ENCODE measurements at places on chromosomes 3 and 15.
A peak's percentile ranks its signal among the peaks of the same experiment; 100 is the strongest.

DNA sequence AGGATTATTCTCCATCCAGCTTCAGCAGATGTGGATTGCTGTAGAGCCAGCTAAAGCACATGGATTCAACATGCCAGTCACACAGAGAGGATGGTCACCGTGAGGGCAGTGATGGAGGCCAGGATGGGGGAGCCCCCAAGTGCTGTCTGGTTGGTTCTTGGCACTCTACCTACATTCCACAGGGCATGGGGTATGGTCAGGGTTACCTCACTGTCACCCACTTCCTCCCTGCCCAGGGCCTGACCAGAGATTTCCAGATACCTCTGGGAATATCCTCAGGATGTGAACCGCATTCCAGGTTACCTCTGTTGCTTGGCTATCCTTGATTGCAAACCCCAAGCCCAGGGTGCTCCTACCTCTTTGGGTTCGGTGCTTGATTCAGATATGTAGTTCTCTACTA is 147.3 kb upstream of the TRIM42 start:
- no peak for DNase-seq

GRCh38 chr3:195401943-195402342 is 40.9 kb downstream of the ACAP2 start:
- no peak for DNase-seq

- DNase-seq = no peak
Observed at GRCh38 chr3:168884353-168884903, 779.1 kb downstream of the MECOM start.

- DNase-seq = no peak
Observed at GRCh38 chr3:49415931-49416601, 3.8 kb downstream of the TCTA start.

DNA sequence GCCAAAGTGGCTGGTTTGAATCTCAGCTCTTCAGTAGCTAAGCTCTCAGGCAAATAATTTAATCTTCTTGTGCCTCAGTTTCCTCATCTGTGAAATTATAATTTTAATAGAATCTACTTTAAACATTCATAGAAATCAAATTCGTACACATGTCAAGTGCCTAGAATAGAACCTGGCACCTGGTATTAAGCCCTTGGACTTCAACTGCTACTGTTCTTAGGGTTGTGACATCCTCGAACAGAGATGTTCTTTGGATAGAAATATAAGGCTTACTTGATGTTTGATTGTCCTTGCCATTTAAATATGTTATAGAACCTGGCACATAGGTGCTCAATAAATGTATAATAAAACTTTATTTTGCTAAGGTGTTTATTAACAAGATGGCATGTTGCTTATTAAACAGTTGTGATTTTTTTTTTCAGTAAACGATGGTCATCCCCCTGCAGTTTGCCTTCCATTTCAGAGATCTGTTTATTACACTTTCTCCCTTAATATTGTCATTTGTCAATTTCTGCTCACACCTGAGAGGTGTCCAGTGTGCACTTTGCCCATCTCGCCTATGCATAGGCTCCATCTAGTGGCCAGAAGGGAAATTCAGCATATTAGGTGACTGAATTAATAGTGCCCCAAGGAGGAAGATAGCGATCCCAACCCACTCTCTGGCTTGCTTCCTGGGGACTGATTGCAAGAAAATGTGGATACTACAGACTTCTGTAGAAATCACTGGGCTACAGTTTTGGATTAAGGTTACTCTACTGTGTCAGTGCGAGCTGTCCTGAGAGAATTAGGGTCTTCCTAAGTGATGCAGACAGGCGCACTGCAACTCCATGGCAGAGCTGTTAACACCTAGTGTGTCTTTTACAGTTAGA is 10.7 kb downstream of the IGF1R start:
- no peak for DNase-seq

GRCh38 chr3:2041931-2042330 is 56.7 kb upstream of the CNTN4 start:
- DNase-seq = no peak

DNA sequence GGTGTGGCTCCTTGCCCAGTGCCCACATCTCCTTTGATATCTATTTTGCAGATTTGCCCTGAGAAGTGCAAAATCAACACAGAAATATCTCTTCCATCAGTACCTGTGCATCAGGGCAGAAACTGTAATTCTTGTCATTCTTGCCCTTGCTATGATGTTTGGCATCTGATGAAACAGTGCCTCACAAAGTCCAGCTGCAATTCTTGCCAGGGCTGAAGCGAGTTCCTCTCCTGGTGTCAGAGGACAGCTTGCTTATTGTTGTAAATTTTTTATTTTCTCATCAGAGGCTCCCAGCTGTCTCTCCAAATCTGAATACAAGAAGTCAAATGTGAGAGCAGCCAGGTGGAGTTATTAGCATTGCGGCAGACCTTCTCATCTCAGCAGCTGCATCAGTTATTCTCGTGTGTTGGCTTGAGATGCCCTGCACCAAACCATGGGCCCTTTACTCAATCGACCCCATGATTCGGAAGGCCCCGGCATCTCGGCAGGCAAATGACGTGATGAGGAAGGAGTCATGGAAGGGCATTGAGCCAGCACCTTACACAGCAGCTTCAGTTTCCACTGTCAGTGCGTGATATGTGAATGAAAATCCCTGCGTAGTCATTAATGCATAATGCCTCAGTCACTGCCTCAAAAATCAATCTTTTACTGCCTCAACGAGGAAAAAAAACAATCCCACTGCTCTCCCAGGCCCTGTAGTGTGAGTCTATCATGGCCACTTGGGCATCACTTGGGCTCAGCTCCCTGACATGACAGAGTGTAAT is 93.4 kb downstream of the CCNL1 start:
- no peak for DNase-seq

DNA sequence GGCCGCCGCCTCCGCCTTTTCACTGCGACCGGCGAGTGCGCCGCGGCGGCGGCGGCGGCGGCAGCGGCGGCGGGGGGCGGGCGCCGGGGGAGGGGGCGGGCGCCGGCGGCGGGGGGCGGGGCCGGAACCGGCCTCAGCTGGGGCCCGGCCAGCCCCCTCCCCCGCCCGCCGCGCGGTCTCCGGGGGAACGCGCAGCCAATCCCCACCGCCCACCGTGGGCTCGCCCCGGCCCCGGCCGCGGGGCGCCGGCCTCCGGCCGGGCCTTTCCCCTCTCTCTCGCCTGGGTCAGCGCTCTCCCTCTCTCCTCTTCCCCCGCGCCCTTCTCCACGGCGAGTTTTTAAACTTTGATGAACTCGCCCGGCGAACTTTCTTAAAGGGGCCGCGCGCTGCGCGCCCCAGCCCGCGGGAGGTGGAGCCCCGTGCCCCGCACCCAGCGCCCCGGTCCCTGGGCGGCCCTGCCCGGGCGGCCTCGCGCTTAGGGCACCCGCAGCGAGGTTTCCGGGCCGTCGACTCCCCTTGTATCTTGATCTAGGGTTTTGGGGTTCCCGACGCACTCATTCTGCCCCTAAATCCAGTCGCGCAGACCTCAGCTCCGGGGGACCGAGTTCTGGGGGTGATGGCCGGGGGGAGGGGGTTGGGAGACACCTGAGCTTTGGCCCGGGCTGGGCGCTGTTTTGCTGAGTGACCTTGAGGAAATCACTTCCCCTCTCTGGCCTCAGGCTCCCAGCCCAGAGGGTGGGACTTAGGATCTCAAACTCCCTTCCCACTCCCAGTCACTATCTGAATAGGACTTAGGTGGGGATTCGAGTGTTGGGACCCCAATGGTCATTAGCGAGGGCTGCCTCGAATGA is at the start of gene RBPMS2:
Gene RBPMS2 (minus strand): TSS at position 39 of the 851 bp plus-strand sequence. CDS start 270 bp downstream, outside the sequence.
- no peak for DNase-seq

GRCh38 chr15:35874260-35874905 is 328.4 kb upstream of the DPH6 start:
- peak; percentile 44 for DNase-seq

GRCh38 chr3:148175214-148175613 is 522.5 kb upstream of the AGTR1 start:
- DNase-seq = no peak

GRCh38 chr3:193190146-193190786 is 50.8 kb upstream of the PLAAT1 start:
- DNase-seq = no peak

DNA sequence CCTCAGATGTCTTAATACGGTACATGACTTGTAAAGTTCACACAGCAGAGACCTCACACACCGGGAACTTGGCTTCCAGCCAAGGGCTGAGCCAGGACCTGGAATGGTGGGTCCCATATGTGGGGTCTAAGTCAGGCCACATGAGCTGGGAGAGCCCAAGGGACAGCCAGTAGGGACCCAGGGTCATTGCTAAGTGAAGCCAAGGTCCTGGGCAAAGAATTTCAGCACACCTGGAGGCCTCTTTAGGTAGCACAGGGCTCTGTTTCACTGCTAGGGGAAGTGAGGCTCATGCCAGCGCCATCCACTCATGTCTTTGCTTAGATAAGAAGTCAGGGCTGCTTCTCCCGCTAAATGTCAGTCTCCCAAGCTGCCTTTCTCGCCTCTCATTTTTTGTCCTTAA is 116.6 kb upstream of the TLE3 start:
- no peak for DNase-seq

- DNase-seq = peak; percentile 20
Observed at GRCh38 chr3:177906126-177906511, 630.1 kb upstream of the KCNMB2 start.

GRCh38 chr3:49662720-49663413 is 11.3 kb upstream of the APEH start:
- DNase-seq = no peak

DNA sequence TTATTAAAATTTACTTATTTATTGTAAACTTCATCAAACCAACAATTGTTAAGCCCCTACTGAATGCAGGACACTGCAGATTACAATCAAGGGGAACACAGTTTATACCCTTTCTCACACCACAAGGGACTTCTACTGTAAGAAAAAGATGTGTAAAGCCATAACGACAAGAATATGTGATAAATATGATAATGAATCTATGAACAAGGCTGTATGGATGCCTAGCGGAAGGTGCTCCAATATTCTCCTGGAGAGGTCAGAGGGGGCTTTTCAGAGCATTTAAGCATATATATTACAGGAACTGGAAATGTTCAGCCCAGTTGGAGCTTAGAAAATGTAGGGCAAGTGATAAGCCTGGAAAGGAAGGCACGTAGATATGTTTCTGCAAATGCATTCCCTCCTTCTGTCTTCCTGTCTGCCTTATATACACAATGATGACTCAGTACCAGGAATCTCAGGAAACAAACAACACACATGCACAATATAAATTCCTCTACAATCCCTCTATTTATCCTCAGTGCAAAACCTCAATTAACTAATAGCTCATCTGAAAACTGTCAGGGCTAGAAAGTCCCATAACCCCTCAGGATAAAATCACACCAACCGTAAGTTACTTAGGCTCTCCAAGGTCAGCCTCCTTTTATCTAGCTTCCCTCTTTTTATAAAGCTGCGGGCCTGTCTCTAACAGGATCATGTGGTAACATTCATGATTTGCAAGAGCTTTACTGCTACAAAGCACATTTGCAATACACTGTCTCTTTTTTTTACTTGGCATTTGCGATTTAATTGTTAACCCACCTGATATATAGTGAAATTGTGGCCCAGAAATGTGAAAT is 393.1 kb downstream of the LPP start:
- no peak for DNase-seq

DNA sequence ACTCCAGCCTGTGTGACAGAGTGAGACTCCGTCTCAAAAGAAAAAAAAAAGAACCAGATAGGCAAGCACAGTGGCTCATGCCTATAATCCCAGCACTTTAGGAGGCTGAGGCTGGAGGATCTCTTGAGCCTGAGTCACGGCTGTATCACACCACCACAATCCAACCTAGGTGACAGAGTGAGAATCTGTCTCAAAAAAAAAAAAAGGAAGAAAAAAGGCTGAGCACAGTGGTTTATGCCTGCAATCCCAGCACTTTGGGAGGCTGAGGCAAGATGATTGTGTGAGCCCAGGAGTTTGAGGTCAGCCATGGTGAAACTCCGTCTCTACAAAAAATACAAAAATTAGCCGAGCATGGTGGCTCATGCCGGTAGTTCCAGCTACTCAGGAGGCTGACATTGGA is 5.6 kb upstream of the NICN1 start:
- no peak for DNase-seq

GRCh38 chr3:129382366-129382765 is 46.1 kb downstream of the EFCAB12 start:
- no peak for DNase-seq

- DNase-seq = no peak
Observed at GRCh38 chr15:48086133-48086532, 34.7 kb upstream of the SLC24A5 start.

DNA sequence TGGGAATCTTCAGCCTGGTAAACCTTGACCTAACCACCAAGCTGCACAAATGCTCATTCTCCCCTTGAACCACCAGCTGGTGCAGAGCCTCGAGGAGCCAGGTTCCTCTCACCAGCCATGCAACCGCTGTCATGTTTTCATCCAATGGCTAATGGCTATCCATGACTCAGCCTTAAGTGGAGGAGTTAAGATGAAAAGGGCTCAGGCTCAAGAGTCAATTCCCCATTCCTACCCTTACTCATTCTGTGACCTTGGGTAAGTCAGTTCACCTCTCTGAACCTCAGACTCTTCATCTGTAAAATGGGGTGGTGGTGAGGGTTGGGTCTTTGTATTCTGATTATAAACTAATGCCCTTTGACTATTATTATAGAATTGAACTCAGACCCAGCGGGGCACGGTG is 515.6 kb downstream of the SHQ1 start:
- DNase-seq = no peak

- DNase-seq = no peak
Observed at GRCh38 chr3:191382661-191383060, 52.3 kb upstream of the UTS2B start.

DNA sequence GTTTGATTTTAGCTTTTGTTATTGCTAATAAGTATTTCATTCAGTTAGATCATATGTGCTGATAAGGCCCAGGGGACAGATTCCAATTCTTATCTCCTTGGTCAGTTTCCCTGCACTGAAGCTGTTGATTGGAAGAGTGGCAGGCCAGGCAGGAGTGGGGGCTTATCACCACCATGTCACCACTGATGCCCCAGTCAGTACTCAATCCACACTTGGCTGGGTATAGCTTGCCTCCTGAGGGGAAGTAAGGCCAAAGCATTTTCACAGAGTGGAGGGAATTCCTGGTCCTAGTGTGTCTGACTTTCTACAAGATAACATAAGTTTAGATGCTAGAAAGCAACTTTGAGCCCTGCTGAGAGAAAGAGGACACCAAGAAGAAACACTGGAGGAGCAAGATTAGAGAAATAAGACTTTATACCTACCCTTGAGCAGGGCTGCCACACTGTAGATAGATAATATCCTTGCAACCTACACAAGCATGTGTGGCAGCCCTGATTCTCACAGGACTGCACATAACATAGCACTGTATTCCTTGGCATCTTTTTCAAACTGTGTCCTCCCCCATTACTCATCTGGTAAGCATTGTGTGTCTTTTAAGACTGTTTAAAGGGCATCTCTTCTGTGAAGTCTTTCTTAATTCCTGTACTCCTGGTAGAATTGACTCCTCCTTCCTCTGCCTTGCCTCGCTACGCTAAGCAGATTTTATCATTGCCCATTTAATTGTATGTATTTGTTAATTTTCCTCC is 24.3 kb downstream of the OXNAD1 start:
- no peak for DNase-seq

- DNase-seq = no peak
Observed at GRCh38 chr15:70588613-70589012, 174.7 kb downstream of the UACA start.

GRCh38 chr15:39058351-39059131 is 493.9 kb upstream of the RASGRP1 start:
- no peak for DNase-seq

All from caudate nucleus (tissue), 63 donors.